ENCODE measurements at places on chromosomes 16 and 17.
A peak's percentile ranks its signal among the peaks of the same experiment; 100 is the strongest.

- no peak for DNase-seq
Measured at GRCh38 chr17:72139212-72139611, 18.4 kb downstream of the SOX9 start.

DNA sequence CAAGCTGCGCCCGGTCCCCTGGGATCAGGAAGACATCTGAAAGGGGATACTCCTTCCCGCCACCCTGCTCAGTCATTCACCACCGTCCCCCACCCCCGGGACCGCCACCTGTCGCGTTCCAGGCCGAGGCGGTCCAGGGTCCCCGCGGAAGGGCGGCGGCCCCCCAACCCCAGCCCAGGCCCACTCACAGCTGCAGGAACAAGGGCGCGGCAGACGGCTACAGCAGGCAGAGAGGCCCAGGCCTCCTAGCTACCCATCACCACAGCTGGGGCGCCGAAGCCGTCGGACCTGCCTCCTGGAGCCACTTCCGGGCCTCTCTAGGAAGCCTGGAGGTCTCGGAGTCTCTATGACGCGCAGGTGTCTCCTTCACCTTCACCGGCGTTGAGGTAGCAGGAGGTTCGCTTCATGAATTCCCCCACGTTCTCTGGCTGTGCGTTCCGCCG, at the start of gene SDR42E1:
Gene SDR42E1, minus strand, starts transcription at position 272 of the 443 bp plus-strand sequence. CDS start 10,612 bp downstream, outside the sequence.
- DNase-seq: no peak

GRCh38 chr17:29115961-29116803, 64.0 kb downstream of the MYO18A start:
- peak; percentile 76 for DNase-seq

GRCh38 chr17:72569148-72569946, 448.5 kb downstream of the SOX9 start:
- no peak for DNase-seq

DNA sequence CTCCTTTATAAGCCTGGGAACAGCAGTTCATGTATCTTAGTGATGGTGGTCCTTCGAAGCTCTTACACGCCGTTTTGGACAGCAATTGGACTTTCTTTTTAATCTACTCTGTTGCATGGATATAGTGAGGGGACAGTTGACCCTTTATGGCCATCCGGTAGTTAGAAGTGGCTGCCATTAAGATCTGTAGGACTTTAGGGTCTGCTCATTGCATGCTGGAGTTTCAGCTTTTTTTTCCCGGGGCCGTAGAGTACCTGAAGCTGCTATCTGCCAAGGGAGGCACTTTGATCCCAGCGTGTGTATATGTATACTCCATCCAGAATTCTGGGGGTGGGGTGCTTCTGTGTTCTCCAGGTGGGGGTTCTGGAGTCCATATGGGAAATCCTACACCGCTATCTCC, 1.2 kb downstream of the CYB5D1 start:
- DNase-seq: no peak

DNA sequence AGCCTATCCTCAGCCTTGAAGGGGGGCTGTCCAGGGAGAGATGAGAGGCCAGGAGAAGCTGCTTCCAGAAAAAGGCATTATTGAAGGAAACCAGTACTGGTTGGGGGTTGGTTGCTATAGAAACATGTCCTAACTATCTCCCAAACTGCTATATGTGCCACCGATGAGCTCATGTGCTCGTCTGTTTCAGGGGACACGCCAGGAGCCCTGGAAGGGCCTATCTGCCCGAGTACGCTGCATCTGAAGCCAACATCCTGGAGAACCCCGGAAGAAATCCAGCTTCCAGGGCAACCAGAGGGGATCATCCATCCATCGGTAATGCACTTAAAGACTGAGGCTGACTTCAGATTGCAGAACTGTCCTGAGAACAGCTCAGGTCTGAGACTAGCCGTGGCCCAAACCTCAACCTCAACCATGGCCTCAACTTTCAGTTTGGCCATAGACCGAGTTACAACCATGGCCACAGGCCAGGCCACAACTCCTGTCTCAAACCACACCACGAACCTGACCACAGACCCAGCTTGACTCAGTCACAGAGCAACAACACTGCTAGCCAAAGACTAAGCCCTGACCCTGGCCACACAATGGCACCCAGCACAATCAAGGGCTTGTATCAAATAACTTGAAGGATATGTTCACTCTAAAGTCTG, 10.2 kb downstream of the PITPNM3 start:
- no peak for DNase-seq

GRCh38 chr16:264440-264951, 11.2 kb downstream of the RGS11 start:
- no peak for DNase-seq

DNA sequence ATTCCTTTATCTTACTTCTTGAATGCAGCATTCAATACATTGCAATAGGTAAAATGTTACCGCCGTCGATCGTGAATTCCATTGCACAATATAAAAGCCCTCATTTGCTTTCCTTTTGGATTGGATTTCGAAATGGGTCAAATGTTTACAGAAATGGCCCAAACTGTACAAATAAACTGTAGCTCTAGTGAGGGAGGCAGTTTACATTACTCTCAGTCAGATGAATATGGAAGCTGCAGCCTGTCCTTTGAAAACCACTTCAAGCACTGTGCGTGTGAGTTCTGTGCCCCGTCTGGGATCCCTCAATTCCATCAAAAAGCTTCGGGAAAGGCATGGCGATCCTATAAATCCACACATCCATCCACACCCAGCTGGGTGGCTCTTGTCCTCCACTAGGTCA, 258.6 kb upstream of the FOXF1 start:
- DNase-seq: no peak

DNA sequence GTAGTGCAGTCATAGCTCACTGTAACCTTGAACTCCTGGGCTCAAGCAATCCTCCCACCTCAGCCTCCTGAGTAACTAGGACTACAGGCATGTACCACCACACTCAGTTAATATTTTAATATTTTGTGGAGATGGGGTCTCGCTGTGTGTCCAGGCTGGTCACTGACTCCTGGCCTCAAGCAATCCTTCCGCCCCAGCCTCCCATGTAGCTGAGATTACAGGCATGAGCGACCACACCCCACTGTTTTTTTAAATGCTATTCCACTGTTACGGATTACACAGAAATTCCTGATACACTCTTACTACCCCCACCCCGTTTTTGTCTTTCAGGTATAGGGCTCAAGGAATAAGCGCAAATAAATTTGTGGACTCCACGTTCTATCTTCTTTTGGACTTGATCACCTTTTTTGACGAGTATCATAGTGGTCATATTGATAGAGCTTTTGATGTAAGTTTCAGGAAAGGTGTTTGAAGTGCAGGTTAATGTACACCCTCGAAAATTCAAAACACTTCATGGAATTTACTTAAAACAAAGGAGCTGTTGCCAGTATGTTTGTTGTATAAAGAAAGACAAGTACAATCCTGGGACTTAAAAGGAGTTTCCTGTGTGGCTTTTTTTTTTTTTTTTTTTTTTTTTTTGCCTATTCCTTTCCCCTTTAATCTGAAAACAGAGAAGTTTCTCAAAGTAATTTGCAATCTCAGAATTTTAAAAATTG, 26.2 kb upstream of the SLC12A3 start:
- no peak for DNase-seq

DNA sequence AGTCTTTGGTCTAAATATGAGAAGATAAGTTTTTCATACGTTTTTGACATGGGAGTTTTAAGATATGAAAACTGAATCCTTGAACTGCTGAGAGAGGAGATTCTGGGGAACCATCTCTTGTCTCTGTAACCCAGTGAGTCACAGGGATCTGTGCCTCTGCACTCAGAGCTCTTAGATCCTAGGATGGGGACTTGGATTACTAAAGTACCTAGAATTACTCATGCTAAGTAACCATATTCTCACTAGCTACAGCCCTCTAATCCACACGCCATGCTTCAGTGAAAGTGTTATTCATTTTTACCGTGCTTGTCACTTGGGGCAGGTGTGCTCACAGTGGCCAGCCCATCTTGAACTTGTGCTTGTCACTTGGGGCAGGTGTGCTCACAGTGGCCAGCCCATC, 2.0 kb downstream of the MRM3 start:
- no peak for DNase-seq

- no peak for DNase-seq
Measured at GRCh38 chr17:64148017-64148631, 18.2 kb upstream of the ERN1 start.

GRCh38 chr16:50088302-50088701, 22.5 kb downstream of the HEATR3 start:
- no peak for DNase-seq

- no peak for DNase-seq
Measured at GRCh38 chr16:23895052-23895451, 59.3 kb downstream of the PRKCB start.

GRCh38 chr16:50878966-50879615, 137.2 kb downstream of the CYLD start:
- peak; percentile 35 for DNase-seq

- DNase-seq: no peak
Measured at GRCh38 chr16:4659363-4660353, 33.7 kb upstream of the NUDT16L1 start.

GRCh38 chr16:27427538-27427937, 25.6 kb downstream of the IL21R start:
- no peak for DNase-seq

DNA sequence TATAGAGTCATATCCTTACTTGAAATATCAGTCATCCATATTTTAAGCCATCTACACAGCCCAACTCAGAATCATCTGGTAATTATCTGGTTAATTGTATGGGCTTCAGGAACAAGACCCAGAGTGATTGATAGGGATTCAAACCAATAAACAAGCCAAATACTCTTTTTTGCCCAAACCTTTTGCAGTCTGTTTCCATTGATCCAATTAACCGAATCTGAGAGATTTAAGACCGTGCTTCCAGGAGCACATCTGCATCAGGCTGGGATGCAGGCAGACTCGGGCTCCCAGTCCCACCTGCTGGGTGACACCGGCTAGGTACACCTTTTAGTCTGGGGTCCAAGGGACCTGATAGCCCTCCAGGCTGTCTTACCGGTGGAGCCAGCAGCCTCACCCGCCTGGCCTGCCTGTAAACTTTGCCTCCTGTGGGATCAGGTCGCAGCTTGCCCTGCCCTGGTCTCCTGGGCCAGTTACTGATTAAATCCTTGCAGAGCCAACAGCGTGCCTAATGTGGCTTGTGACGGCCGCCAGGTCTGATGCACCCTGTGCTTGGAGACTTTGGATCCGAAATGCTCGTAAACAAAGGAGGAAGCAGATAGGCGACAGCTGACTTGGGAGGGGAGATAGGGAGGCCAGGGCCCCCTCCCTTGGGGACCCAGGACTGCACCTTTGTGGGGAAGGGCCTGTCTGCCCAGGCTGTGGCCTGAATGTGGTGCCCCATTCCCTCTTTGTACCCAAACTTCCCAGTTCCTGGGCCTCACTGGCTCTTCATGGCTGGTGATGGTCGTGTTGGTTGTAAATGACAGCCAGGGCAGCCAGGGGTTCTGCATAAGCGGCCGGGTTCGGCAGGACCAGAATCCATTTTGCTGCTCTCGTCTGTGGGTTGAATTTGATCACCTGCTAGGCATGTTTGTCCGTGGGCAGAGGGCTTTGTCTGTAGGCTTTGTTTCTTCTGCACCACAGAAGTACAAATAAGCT, 3.8 kb downstream of the CMIP start:
- no peak for DNase-seq

GRCh38 chr17:80967404-80967872, 24.2 kb upstream of the CHMP6 start:
- no peak for DNase-seq

GRCh38 chr16:68274441-68274840, 10.1 kb downstream of the SLC7A6 start:
- no peak for DNase-seq

DNA sequence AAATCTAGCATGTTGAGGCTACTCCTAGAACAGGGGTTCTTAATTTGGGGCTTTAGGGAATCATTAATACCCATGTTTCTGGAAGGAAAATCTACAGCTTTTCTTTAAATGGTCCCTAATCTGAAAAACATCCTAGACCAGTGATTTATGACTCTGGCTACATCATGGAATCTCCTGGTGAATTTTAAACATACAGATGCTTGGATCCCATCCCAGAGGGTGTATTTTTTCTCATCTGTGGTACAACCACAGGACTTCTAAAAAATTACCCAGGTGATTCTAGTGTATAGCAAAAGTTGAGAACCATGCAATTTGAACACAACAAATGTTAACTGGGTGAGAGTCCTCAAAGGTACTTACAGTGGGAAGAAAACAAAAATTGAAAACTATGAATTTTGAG, 41.5 kb downstream of the KANSL1 start:
- no peak for DNase-seq

All from WTC11 (cell line).